ENCODE measurements at places on chromosomes 6 and 20.
A peak's percentile ranks its signal among the peaks of the same experiment; 100 is the strongest.

DNA sequence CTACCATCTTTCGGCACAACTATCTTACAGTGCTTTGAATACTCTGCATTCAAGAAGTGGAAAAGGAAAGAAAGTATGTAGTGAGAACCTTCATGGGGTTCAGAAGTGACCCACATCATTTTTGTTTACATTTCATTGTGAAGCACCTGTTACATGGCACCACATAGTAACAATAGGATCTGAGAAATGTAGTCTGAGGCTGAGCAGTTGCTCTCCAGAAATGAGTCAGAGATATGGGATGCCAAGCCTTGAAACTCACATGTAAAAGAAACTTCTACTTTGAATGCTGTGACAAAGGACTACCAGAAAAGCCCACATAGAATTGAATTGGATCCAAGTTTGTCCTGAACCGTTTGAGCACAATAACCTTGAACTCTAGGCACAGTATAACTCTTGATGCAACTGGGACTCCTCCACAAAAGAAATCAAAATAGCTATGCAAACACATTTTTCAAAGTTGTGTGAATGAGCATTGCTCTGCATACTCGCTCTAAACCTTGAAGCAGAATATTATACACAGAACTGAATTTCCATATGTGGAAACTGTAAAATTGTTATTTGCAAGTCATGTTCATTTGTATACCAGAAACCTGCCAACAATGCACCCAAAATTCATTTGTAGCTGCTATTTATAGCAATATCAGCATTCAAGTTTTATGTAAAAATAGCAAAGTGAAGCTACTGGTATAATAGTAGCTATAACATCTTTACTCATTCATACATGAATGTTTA is 400.9 kb upstream of the POU3F2 start:
- no peak for DNase-seq

DNA sequence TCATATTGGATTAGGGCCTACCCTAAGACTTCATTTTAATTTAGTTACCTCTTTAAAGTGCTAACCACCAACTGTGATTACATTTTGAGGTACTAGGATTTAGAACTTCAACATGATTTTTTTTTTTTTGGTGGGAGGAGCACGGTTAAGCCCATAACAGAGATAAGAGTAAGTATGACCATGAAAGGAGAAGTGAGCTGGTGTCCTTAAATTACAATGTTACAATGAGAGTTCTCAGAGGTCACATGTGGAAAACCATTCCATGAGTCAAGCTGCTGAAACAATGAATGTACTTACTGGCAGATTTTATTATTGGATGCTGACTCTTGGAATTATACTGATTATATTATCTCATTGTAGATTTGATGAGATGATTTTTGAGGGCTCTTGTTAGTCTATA is 779.3 kb upstream of the CITED2 start:
- DNase-seq = no peak

GRCh38 chr6:113451049-113451448 is 406.1 kb upstream of the MARCKS start:
- no peak for DNase-seq

- no peak for DNase-seq
Observed at GRCh38 chr20:36917943-36918342, 33.6 kb downstream of the SAMHD1 start.

DNA sequence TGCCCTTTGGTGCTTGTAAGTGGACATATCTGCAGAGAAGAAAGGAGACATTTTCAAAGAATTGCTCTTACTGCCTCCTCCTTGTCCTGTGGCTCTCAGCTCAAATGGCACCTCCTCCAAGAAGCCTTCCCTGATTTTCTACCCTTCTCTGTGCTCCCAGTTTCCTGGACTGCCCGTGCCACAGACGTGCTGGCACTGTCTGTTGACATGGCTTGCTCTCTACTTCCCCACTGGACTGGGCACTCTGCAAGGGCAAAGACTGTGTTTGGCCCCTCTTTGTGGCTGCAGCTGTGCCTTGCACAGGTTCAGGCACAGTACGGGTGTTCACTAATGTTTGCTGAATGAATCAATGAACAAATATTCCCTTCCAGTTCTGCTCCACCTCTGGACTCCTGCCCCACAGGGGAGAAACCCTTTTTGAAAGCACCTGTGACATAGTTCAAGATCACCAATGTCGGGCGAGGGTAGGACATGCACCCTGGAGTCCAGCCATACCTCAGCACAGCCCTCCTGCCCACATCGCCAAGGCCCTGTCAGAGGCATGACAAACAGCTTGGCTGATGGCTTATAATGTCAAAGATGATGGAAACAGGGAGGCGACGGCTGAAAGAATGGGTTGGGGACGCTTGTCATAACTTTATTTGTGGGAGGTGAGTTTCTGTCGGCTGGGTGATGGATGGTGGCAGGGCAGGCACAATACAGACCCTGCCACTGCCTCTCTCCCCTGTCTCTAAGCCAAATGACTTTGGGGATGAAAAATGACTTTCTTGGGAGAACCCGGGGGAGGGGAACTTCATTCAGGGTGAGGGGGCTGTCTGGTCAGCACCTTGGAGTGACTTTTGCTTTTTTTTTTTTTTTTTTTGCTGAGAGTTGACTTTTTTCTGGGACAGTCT is 15.6 kb upstream of the CTNNBL1 start:
- no peak for DNase-seq

DNA sequence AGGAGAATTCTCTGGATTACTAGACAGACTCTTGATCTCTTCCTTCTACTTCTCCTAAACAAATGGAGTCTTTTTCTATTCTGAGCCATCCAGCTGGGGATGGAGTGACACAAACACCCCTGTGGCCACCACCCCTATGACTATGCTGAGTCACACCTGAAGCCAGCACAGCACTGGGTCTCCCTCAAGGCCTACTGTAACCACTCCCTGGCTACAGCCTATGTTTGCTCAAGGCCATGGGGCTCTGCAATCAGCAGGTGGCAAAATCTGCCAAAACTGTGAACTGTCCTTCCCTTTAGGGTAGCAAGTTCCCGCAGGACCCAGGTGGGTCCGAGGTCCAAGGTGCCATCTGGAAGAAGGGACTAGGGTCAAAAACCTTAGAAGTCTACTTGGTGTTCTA is 132.3 kb downstream of the TINAG start:
- no peak for DNase-seq

GRCh38 chr6:38483526-38483925 is 156.2 kb downstream of the BTBD9 start:
- DNase-seq = peak; percentile 55

GRCh38 chr20:45461225-45461624 is 8.3 kb upstream of the WFDC2 start:
- DNase-seq = no peak

- DNase-seq = no peak
Observed at GRCh38 chr20:4449957-4450715, 271.6 kb upstream of the PRND start.

- peak; percentile 97 for DNase-seq
Observed at GRCh38 chr6:13427801-13428582, 59.4 kb downstream of the GFOD1 start.

GRCh38 chr20:36218380-36219064 is 17.8 kb upstream of the AAR2 start:
- DNase-seq = no peak

GRCh38 chr20:56748476-56749377 is 119.6 kb downstream of the TFAP2C start:
- no peak for DNase-seq

DNA sequence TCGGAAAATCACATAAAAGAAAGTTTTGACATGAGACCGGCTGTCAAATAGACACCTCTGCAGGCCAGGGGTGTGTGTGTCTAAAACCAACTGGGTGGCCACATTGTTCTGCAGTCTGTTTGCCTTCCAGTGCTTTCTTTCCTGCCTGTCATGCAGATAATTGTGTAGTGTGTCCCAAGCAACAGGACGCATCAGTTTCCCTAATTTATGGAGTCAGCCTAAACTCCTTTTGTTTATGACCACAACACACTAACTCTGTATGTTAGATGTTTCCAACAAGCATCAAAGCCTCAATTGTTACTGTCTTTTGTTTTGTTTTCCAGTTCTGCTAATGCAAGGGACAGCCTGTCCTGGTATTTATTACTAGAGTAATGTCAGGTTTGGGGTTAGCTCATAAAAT is 205.7 kb downstream of the ATXN1 start:
- no peak for DNase-seq

DNA sequence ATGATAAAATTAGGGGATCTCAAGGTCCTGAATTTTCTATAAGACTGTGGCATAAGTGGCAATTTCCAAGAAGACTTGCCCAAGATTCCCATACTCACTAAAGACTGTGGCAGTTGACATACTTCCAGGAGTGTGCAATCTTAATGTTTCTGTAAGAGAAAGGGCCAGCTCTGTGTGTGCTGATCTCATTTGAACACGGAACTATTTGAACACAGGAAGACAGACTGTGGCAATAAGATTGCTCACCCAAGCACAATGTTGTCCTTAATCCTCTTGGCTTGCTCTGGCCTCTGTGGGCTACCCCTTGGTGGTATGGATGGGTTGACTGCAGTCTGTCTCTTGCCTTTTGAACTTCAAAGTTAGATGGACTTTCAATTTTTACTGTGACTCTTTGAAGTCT is 151.4 kb downstream of the PHF3 start:
- DNase-seq = no peak

DNA sequence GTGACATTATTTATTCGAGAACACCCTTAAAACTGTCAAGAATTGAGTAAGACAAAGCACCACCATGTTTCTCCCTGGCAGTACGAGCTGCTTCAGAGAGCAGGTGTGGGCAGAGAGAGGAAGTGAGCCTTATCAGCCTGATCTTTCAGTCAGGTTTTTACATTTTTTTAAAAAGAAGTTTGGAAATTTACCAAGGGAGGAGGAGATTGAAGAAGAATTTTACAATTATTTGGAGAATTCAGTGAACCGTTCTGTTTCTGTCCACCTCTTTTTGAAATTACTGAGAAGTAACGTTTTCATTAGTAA is 75.5 kb downstream of the ZDHHC14 start:
- DNase-seq = no peak

- no peak for DNase-seq
Observed at GRCh38 chr20:53097791-53098190, 125.6 kb downstream of the TSHZ2 start.

DNA sequence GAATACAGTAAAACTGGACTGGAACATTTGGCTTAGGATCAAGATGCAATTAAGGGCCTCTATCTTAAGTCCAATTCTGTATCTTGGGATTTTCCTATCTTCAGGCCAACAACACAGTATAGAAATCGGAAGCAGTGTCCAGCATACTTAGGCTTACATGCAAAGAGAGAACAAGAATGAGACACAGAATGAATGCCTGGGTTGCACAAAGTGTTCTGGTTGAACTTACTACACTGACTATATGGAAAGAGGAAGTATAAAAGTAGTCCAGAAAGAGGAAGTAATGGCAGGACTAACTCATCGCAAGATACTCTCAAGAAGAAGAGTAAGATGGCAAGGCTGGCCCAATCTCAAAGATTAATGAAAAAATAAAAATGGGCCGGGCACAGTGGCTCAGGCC is 87.6 kb downstream of the BTBD9 start:
- DNase-seq = peak; percentile 65

- peak; percentile 48 for DNase-seq
Observed at GRCh38 chr6:87066449-87067333, 28.2 kb downstream of the CGA start.

DNA sequence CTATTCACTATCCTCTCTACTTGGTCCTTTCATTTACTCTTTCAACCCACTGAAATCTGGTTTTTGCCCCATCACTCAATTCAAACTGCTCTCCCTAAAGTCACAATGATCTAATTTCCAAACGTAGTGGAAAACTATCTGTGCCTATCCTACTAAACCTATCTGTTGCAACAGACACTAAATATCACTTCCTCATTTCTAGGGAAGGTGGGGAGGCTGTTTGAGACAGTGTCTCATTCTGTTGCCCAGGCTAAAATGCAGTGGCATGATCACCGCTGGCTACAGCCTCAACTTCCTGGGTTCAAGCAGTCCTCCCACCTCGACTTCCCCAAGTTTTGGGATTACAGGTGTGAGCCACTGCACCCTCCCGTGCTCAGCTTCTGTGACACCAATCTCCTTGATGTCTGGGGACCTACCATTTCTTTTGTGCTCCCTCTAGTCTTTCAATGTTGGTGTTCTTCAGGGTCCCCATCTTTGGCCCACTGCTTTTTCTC is 8.8 kb downstream of the RANBP9 start:
- no peak for DNase-seq

GRCh38 chr20:32338665-32339064 is 19.5 kb upstream of the ASXL1 start:
- DNase-seq = no peak

DNA sequence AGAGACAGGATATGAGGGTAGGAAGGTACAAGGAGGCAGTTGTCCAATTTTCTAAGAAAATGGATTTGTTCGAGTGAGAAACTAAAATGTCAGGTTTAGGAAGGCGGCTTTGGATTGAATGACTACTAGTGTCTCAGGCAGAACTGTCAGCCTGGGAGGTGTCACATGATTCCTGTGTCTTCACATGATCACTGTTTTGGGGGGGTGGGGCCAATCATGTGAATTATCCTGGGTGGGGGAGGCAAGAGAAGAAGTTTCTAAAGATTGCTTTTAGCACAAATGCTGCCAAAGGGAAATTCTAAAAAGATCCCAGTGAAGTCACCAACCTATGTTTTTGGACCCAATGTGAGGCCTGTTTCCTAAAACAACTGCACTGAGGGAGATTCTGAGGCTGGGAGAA is 2.3 kb downstream of the SIRPA start:
- DNase-seq = no peak

DNA sequence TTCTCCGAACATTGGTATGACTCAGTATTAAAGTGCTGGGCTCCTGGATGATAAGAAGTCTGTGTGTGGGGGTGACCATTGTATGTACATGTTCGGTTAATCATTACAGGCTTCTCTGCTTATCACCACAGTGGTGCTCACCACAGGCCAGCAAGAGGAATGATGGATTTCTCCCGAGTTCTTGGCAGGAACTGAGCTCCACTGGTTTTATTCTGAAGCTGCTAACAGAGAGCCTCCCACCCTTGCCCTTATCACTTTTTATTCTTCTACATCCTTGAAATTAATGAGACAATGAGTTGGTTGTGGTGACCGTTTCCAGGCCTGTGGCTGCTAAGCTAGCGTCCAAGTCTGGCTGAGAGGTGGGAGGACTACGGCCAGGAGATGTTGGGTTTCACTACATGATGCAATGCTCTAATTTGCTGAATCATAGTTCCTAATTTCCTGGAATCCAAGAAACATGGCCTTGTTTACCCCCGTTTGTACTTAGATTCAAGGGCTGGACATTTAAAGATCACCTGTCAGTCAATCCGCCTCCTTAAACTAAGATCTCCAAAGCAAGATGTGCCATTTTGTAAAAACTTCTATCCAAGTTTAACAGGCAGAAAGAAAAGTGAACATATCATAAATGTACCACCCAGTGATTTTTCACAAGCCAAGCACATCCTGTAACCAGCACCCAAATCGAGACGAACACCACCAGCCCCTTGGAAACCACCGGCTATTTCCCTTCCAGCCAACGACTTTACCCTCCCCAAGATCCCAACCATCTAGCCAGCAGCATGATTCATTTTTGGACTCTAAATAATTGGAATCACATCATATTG is 172.5 kb downstream of the FOXA2 start:
- no peak for DNase-seq

- no peak for DNase-seq
Observed at GRCh38 chr6:153790048-153790447, 249.0 kb upstream of the OPRM1 start.

Measured in GM12864 (cell line).